Fibroblast of skin of right quadriceps (primary cell): ENCODE measurements at places on chromosomes 12 and 14.

DNA sequence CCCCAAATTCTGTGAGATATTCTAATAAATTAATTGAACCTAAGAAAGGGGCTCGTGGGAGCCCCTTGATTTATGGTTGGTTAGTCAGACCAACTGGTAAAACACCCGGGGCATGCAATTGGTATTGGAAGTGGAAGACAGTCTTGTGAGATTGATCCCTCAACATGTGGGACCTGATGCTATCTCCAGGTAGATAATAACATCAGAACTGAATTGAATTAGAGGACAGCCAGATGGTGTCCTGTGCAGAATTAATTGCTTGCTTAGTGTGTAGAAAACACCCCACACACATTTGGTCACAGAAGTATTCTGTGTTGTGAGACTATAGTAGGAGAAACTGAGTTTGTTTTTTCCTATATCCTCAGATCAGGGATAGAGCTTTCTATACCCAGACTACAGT, 22.0 kb downstream of the PYROXD1 start:
- no peak for DNase-seq

GRCh38 chr12:132214891-132215290, 70.6 kb downstream of the NOC4L start:
- no peak for DNase-seq

- DNase-seq: peak; percentile 56
Measured at GRCh38 chr14:64569138-64569631, 19.4 kb downstream of the PPP1R36 start.

DNA sequence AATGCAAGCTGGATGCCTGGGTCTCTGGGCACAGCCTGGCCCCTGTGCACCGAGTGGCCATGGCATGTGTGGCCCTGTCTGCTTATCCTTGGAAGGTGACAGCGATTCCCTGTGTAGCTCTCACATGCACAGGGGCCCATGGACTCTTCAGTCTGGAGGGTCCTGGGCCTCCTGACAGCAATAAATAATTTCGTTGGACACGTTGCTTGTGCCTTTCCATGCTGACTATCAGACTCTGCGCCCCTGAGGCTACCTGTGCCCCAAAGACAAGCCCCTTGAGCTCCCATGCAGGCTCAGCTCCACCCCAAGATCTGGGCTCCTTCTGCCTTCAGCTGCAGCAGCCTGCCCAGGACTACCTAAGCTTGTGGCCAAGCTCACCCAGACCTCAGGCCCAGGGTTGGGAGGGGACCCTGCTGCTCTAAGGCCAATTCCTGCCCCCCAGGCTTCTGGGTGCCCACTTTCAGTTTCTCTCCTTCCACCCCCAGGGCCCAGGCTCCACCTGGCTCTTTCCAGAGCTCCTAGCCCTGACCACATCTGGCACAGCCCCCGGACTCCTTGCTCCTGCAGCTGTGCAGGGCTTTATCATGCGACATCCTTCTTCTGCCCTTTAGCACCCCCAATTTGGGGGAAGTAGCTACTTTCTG, 11.8 kb downstream of the SERPINA3 start:
- DNase-seq: no peak

- peak; percentile 31 for DNase-seq
Measured at GRCh38 chr12:7844116-7844515, 28.6 kb downstream of the SLC2A14 start.

GRCh38 chr12:9649532-9649940, 20.0 kb upstream of the CLEC2D start:
- no peak for DNase-seq

GRCh38 chr14:61876362-61877034, 114.3 kb downstream of the SNAPC1 start:
- no peak for DNase-seq

- DNase-seq: no peak
Measured at GRCh38 chr12:70334742-70335141, 31.3 kb upstream of the KCNMB4 start.

DNA sequence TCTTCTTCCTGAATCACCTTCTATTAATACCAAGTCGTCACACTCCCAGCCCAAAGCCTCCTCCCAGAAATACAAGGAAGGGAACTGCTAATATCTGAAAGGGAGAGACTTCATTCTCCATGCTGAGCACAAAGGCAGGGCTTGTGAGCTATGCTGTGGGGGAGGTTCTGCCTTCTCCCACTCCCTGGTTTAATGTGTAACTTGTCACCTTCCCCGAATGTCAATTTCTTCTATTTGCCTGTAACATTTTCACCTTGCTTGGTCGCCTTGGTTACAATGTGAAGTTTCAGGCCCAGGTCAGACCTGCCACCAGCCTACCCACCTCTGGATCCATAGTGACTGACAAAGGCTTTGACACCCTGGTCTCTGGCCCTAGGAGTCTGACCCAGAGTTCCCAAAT, 82.0 kb upstream of the ESRRB start:
- no peak for DNase-seq
